ENCODE measurements at places on chromosomes 12 and 14.

GRCh38 chr12:41514021-41514777 lies 326.1 kb downstream of the PDZRN4 start:
- DNase-seq: no peak

DNA sequence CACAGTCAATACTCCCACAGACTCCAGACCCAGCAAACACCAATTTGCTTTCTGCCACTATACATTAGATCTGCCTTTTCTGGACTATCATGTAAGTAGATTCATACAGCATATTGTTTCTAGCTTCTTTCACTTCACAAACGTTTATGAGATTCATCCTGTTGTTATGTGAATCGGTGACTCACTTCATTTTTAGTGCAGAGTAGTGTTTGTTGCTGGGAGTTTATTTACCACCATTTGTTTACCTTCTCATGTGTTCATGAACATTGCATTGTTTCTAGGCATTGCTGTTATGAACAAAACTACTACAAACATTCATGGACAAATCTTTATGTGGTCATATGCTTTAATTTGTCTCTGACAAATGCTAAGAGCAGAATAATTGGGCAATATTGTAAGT lies 807.8 kb upstream of the TMEM132C start:
- DNase-seq: no peak

DNA sequence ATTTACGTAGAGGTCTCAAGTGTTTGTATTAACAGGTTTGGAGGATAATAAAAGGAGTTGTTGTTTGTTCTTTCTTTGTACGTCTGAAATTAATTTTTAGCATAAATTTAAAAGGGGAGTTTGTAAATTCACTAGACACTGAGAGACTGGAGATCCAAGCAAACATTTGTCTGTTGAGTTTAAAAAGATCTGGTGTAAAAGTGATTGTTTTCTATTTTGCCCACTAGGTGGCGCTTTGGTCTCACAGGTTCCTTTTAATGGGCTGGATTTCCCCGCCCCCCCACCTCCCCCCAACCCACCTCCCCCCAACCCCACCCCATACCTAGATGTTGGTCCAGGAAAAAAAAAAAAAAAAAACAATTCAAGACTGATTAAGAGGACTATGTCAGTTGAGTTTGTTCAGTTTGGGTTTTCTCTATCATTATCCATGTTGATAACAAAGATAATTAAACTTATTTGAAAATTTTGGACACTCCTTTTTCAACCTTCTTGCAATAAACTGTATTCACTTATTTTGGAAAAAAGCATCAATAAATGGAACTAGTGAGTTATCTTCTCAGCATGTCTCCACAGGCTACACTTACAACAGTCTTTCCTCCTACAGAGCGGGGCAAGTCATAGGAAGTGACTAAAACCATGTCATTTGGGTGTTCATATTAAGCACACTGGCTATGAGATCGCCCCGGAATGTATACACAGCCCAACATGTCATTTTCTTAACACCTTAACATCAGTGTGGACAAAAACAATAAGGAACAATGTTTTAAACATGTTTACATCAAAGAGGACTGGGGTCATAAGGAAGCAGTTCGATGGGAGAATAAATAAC lies 841.1 kb downstream of the NRXN3 start:
- DNase-seq: peak; percentile 56

DNA sequence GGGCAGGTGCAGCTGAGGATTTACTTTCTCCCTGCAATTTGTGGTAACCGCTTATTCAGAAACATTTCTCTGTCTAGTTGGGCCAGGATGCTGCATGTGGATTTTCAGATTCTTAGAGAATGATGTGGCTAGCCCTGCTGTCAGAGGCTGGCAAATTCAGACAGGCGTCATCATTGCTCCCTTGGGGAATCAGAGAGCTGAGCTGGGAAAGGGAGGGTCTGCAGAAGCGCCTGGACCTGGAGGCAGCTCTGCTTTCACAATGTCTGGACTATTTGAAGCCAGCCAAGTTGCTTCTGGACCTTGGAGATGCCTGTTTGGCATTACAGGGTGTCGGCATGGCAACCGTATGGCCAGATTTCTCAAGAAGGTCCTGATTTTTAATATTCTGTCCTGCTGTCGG lies 3.4 kb downstream of the GALNT16 start:
- DNase-seq: no peak

GRCh38 chr12:22615963-22616501 lies 8.9 kb upstream of the ETNK1 start:
- no peak for DNase-seq

GRCh38 chr12:17976202-17976601 lies 113.8 kb downstream of the RERGL start:
- no peak for DNase-seq

GRCh38 chr12:65019696-65020234 lies 101.3 kb downstream of the WIF1 start:
- no peak for DNase-seq

DNA sequence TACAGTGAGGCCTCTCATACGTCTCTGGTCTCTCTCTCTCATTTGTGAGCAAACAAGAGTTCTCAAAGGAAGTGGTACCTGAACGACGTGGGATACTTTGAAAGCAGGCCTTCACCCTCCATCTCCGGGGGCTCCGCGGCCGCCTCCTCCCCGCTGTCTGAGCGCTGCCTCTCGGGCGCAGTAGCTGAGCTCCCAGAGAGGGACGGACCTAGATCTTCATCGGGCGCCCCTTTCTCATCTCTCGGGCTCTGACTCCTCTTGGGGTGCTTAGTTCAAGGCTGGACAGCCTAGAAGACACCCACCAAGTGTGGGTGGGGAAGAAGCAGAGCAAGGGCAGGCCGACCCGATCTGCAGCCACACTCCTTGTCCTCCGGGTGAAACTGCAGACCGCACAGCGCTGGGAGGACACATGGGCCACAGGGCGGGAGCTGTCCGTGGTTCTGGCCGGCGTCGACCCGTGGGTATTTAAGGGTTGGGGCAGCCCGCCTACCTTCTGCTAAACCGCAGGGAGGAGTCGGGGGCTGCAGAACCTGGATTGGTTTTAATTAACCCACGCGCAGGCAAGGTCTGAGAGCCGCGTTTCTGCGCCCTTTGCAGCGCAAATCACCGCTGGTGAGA lies 92.7 kb downstream of the PAH start:
- DNase-seq: no peak

GRCh38 chr14:29740491-29740890 lies 187.2 kb downstream of the PRKD1 start:
- DNase-seq: no peak

GRCh38 chr14:105888151-105888550 lies 361.8 kb downstream of the TMEM121 start:
- no peak for DNase-seq

DNA sequence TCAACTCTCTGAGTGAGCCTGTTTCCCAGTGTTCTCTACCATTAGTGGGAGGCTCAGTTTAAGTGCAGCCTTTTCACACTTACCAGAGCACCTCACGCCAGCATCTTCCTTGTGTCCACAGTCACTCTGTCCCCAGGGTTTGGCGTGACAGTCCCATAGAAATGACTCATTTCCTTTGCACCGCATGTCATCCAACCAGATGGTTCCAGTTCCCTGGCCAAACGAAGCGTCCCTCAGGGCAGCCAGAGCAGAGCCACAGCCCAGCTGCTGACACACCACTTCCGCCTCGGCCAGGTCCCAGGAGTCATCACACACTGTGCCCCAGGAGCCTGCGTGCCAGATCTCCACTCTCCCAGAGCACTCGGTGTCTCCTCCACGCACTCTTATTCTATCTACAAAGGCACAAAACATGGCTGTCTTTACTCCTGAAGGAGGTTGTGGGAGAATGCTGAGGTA lies 65.4 kb downstream of the ACSM4 start:
- DNase-seq: no peak

DNA sequence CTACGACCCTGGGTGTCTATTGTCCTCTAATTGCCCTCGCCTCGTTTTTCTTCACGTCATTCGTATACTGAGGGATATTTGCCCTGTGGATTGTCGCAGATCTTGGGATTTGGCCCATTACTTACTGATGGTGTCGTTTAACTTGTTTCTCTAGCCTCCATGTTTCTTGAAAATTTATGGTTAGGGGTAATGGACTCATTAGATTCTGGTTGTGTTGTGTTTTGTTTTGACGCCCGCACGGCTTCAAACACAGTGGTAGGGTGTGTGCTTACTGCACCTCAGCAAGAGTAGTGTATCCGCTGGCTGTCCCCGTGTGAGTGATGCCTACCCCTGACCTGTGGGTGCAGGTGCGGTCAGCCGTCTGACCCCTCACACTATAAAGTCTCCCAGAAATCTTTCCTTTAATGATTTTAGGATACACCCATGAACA lies 874 bp upstream of the RNU6-8 start:
- peak; percentile 65 for DNase-seq

GRCh38 chr14:80212023-80212397 lies 706 bp upstream of the DIO2 start:
- DNase-seq: no peak
